ENCODE measurements at places on chromosomes 12 and 14.

GRCh38 chr12:62264706-62265105 is 4.5 kb downstream of the USP15 start:
- no peak for DNase-seq

DNA sequence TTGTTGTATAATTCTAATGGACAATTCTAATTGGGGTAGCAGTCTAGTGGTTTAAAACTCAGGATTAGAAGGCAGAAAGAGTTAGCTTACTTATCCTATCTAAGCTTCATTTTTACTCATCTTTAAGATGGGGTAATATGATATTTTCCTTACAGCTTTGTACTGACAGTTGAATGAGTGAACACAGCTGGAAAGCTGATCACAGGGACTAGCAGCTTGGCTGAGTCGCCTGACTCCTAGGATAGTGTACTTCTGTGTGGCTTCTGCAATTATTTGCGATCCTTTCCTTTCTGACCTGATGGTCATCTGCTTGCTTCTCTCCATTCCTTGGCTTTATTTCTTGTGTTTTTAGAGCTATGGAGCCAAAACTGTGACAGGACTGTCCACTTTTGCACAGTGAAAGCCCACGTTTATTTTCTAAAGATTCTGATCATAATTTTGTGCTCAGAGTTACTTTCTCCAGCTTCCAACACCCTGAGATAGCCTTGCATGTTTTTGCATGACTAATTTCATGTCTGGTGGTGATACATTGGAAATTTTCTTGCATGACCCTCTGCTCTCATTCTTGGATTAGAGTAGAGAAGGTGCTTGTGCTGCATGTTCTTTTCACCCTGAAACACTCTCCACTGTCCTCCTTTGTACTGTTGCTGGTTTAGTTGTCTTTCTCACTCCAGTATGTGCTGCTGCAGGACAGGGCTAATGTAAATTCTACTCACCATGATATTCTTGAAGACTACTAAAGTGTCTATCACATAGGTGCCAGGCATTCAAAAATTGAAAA is 377.0 kb upstream of the ATP2B1 start:
- DNase-seq = no peak

DNA sequence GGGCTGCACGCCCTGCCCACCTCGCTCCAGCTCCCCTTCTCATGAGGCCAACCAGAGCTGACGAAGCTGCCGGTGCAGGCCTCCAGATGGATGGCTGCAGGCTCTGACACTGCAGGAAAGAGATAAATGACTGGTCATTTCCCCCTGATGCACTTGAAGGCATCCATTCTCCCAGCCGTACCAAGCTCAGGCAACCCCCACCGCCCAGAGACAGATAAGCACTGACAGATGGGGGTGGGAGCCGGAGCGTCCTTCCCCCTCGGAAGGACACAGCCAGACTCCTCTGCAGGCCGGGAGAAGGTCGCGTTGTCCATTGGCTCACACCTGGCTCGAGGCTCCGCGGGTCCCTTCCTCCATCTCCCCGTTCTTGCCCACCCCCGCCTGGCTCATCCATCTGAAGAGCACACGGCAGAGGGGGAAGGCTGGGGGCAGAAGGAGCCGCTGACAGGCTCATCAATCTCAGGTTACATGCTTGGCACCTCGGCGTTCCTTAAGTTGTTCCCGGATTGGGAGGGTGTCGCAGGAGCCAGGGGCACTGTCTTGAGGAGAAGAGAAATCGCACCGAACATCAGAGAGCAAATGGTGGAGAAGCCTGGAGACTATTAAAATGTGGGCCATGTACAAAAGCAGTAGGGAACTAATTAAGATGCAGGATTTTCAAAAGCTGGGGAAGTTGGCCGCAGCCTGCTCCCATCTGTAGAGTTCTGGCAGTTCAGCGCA is 151.6 kb downstream of the DPF3 start:
- DNase-seq = no peak

DNA sequence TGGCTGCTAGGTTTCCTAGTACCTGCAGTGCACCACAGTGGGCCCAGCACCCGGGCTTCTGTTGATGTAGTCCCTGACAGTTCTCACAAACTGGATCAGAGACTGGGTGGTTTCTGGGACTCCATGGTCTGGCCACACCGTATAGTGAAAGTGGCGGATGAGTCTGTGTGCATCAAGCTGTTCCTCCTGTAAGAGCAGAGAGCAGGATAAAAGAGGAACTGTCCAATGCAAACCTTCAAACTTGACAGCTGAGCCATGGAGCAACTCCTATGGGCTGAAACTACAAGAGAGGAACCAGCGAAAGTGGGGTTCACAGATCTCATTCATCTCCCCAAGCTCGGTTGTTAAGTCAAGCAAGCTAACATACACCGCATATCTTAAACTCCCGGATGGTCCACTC is 102.8 kb downstream of the PTPRB start:
- no peak for DNase-seq

DNA sequence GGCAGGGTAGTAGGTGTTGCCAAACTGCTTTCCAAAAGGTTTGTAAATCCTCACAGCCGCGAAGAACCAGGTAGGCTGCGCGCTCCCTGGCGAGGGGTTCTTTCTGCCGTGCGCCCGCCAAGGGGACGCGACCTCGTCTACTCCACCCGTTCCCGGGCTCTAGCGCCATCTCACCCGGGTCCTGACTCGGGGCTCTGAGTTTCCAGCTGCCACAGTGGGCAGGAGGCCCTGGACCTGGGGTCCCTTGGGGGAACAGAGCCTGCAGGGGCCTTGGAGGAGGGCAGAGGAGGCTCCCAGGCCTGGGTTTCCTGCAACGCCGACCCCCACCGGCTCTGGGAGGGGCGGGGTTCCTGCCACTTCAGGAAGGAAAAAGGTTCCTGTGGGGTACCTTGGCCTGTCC is 706 bp downstream of the ANHX start:
- no peak for DNase-seq

- DNase-seq = no peak
Measured at GRCh38 chr14:105012171-105012985, 8.5 kb downstream of the CDCA4 start.

DNA sequence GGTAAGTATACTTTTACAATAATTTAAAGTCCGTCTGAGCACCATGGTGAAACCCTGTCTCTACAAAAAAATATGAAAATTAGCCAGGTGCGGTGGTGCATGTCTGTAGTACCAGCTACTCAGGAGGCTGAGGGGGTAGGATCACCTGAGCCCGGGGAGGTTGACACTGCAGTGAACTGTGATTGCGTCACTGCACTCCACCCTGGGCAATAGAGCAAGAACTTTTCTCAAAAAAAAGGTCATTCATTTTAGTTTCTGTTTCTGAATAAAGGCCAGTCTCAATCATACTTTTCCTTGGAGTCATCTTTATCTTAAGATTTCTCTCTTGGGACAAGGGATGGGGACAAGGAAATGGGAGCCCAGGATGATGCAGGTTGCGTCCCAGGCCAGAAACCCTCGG is 12.9 kb downstream of the ANKRD13A start:
- DNase-seq = no peak

GRCh38 chr12:124311292-124312109 is 16.6 kb downstream of the RFLNA start:
- DNase-seq = no peak

- DNase-seq = no peak
Measured at GRCh38 chr12:45381351-45381750, 165.5 kb downstream of the ANO6 start.

DNA sequence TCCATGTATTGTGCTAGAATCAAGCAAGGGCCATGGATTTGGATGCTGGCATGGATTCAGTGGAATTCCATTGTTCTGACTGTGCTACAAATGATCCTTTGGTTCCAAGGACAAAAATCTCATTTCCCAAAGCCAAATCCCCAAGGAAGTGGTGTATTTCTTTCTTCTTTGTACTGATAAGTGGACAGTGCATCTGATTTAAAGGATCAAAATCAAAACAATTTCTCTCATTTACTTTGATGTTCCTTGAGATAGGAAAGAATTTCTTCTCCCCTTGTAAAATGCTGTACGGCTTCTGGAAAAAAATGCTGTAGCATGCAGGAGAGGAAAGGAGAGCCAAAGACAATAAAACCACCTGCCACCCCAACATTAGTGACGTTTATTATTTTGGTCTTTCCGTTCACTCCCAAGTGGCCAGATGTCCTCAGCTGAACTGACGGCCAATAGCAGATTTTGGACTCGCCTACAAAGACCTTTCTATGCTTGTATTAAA is 185.7 kb downstream of the PRKD1 start:
- no peak for DNase-seq

DNA sequence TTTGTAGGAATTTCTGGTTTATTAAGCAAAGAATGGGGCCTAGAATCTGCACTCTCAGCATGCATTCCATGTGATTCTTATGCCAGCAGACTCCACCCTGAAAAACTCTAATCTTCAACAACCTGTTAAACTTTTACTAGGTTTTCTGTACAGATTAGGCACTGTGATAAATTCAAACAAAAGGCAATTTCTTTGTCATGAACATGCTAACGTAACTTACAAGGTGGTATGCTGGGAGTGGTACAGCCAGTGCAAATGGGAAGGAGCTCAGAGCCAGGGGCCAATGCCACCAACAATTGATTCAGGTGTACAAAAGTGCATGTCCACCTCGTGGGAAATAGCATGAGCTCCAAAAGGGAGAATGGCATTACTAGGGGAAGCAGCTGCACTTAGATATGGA is 83.0 kb downstream of the PPFIBP1 start:
- no peak for DNase-seq

- DNase-seq = no peak
Measured at GRCh38 chr14:65296402-65296801, 116.1 kb upstream of the FUT8 start.

DNA sequence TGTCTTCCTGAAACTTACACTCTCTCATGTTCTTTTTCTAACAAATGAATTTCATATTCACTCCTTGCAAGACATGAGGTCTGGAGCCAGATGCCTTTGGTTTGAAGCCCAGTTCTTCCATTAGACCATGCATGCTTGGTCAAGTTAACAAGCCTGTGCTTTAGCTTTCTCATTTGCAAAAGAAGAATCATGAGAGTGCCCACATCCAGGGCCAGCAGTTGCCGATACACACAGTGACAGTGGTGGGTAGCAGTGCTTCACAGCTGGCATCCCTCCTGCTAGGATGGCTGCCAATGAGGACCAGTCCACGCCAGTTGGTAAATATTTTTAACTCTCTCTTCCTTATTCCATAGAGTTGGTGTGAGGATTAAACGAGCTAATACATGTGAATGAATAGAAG is 163.1 kb downstream of the PHLDA1 start:
- DNase-seq = no peak

GRCh38 chr12:85725991-85726390 is 110.2 kb downstream of the RASSF9 start:
- DNase-seq = no peak

- no peak for DNase-seq
Measured at GRCh38 chr14:70149596-70150165, 39.1 kb downstream of the SLC8A3 start.

DNA sequence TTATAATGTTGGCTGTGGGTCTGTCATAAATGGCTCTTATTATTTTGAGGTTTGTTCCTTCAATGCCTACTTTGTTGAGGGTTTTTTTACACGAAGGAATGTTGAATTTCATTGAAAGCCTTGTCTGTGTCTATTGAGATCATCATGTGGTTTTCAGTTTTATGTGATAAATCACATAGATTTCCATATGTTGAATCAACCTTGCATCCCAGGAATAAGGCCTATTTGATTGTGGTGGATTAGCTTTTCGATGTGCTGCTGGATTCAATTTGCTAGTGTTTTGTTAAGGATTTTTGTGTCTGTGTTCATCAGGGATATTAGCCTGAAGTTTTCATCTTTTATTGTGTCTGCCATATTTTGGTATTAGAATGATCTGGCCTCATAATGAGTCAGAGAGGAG is 27.6 kb downstream of the SLC2A13 start:
- no peak for DNase-seq

DNA sequence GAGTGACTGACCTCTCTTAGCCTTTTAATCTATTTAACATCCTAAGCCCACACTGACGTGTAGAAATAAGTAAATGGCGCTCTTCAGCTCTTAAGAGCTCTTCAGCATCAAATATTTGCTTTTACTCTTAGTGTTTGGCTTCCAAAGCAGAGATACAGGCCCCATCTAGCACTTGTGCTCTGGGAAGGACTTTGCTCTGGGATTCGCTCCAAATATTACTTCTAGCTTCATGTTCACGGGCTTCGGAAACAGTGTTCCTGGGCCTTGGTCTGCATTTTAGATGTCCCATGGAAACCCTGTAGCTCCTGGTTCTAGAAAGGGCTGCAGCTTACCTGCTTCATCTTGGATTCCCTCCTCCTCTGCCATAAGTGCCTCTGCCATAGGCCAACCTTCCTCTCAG is 2.7 kb upstream of the NKX2-8 start:
- no peak for DNase-seq

All from HEK293T (cell line).